Germinal center (tissue), 1 donor: ENCODE measurements at places on chromosomes 6 and 20.
A peak's percentile ranks its signal among the peaks of the same experiment; 100 is the strongest.

DNA sequence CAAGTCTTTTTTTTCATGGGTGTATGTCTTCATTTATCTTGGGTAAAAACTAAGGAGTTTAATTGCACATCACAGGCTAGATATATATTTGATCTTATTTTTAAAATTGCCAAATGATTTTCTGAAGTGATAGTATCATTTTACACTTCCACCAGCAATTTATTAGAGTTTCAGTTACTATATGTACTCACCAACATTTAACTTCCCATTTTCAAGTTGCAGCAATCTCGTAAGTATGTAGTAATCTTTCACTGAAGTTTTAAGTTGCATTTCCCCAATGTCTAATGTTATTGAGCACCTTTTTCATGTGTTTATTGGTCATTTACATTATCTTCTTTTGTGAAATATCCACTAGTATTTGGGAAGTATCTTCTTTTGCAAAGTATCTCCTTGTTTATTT is 277.4 kb upstream of the CNR1 start:
- DNase-seq: no peak

- no peak for DNase-seq
These were observed 188.2 kb downstream of the SIM1 start for GRCh38 chr6:100276311-100277057.

GRCh38 chr6:157873735-157874344 is 50.8 kb downstream of the SNX9 start:
- DNase-seq: peak; percentile 62

DNA sequence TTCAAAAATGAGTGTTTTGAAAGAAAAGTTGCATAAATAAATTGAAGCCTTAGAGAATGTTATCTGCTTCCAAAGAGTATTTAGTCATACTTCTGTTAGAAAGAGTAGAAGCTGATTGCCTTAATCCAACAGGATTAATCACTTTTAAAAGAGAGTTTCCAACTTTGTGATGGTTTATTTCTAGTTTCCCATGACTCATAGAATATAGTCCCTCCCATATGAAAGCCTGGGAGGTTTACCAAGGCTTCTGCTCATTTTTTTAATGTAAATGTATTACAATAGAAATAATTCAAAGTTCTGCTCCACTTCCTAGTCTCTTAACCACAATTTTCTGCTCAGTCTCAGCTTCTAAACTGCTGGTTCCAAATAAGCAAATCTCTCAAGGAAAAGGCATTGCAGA is 118.0 kb upstream of the IRAK1BP1 start:
- no peak for DNase-seq

DNA sequence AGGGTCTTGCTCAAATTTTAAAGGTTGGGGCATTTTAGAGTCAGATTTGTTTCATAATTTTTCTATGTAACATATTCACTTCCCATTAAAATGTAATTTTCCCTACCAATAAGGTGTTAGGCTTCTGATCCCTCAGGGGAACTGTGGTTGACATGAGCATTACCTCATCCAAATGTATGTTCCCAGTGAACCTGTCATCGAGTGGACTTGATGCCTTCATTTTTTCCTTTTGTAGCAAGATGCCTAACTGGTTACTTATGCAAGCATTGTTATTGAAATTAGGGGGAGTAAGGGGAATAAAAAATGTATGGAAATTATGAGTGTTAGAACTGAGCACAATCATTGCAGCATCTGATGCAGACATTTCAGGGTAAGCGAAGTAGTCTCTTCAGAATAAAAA is 360.5 kb downstream of the BCKDHB start:
- DNase-seq: no peak

DNA sequence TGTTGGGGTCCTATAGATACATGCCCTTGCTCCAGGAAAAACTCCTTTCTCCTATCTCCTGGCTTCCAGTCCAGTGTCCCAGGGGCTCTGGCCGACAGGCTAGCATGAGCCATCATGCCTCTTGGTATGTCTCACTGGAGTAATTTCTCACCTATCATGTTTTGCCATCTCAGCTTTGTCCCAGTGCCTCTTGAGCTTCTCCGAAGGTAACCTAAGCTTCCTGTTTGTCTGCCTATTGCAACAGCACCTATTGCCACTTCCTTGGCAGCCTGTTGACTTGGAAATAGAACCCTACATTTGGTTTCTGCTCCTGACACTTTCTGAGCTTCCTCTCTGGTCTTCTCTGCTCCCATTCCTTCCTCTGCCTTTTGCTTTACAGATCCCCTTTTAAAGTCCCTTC is 197.7 kb downstream of the KCNQ5 start:
- DNase-seq: no peak

DNA sequence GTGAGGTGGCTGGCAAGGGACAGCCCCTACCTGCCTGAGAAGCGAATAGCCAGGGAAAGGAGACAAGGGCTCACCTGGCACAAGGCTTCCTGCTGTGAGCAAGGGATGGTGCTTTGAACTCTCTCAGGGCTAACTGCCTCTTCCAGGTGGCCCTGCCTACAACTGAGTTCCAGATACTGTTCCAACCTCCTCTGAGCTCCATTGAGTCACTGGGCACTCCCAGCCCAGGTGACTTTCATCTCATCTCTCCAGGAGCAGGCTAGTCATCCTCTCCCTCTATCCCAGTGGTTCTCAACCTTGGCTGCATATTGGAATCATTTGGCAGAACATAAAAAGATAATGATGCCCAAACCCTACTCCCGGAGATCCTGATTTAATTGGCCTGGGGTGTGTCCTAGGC is 374.0 kb upstream of the ZFP64 start:
- no peak for DNase-seq

GRCh38 chr6:52641826-52642225 is 29.1 kb upstream of the TMEM14A start:
- no peak for DNase-seq

- DNase-seq: no peak
These were observed 2.9 kb downstream of the AIG1 start for GRCh38 chr6:143063631-143064030.

- DNase-seq: peak; percentile 86
These were observed 44.8 kb downstream of the FGD2 start for GRCh38 chr6:37050045-37050853.

GRCh38 chr6:30685157-30686008 is 1.1 kb downstream of the PPP1R18 start:
- no peak for DNase-seq

DNA sequence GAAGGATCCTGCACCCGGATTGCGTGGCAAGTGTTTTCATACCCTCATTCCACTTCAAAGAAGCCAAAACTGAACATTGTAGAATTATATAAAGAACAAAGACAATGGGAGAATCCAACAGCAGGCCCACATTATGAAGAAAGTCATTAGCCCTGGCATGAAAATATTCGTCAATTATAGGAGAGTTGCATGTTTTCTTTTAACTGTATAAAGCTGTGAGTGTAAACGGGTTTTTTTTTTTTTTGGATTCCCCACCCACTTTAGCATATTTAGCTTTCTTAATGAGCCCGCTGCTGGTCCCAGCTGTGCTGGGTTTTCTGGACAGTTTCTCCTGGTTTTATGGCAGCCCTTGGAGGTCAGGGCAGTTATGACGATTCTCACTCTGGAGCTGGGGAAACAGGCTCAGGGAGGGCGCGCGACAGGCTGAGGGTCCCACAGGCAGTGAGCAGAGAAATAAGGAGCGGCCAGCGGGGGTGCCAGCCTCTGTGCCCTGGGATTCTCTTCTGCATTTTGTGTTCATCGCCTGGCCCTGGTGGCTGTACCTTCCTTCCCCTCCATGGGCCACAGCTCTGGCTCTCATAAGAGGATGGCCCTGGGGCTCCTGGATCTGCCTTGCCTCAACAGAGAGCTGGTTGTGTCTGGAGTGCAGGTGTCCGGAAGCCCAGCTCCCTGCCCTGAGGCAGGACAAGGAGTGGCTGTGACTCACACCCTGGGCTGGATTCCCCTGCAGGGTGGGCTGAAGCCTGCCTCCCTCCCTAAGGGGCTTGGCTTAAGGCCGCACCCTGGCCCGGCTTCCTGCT is 24.1 kb upstream of the SULF2 start:
- no peak for DNase-seq

DNA sequence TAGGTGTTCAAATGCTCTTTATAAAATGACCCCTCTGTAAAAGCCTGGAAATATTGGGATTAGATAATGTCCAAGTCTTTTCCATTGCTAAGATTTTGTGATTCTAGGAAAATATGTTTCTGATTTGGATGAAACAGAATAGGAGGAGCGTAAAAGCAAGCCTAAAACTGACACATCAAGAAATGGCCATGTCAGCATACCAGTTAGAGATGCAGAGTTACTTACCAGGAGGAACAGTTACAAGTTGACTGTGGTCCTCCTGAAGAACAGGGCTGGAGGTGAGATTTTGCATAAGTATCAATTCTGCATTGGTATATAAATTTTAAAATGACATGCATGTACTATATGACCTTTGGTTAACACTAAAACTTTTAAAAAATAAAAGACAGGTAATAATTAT is 35.3 kb downstream of the EYA2 start:
- DNase-seq: no peak

- no peak for DNase-seq
These were observed 29.2 kb upstream of the IRF4 start for GRCh38 chr6:362231-362923.

DNA sequence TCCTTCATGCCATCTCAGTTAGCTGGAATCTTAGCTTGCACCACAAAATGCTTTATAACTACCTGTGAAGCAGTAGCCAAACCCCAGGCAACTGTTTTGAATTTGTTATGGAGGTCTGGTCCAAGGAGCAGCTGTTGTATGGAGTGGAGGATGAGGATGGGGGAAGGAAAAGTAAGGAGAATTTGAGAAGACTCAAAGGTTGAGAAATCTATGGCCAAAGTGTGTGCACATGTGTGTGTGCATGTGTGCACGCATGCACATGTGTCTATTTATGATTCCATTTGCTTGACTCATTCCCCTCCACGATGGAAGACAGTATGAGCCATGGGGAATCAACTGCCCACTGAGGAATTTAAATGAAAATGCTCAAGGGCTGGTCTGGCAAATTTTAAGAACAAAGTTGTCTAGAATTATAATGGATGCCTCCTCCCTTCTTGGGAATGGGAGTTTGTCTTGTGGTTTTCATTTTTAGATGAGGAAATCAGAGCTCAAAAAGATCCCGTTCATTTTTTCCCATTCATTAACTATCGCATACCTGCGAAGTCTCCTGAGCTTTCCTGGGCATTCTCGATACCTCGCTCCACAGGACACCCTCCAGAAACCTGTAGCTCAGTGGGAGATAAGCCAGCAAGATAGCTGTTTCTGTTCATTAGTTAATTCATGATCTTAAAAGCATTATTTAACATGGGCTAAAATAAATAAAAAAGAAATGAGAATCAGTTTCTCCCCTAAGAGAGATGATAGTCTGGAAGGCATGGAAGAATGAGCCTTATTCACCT is 152.3 kb upstream of the NEDD9 start:
- no peak for DNase-seq

DNA sequence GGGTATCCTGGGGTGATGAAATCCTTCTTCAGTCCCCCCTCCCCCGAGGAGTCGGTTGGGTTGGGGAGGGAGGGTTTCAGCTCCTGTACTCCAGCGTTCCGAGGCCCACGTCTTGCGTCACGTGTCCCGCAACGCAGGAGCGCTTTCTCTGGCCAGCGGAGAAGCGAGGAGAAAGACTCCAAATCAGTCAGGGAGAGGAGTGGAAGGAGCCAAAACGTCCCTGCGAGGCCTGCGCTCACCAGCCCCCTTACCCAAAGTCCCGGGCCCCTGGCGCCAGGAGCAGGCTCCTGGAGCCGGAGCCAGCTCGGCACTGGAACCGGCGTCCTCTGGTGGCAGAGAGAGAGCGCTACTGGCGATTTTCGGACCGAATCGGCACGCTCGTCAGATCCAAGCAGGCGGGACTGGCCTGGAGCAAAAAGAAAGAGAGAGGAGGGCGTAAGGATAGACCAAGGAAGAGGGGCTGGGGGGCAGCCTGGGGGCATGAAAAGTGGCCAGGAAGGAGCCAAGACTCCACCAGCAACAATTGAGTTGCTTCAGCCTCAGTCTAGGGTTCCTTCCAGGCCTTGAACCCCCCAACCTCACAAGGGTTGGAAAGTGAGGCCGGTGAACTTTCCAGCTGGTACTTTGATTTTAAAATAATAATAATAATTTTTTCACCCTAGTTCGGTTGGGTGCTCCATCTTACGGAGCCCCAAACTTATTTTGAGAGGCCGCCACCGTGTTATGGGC is at the start of gene GNAS:
Gene GNAS (plus strand): TSS at position 174 of the 729 bp plus-strand sequence.
- peak; percentile 70 for DNase-seq
